ENCODE measurements at places on chromosomes 4 and X.

- H3K4me1 ChIP-seq: peaks cover 45% of the 10 kb centered on the region
- peak overlapping the region; percentile 33 for H3K27ac ChIP-seq
- no peak overlapping the region for H3K4me3 ChIP-seq
- no peak for DNase-seq
Measured at GRCh38 chr4:3387943-3388361, 53.8 kb upstream of the HGFAC start.

DNA sequence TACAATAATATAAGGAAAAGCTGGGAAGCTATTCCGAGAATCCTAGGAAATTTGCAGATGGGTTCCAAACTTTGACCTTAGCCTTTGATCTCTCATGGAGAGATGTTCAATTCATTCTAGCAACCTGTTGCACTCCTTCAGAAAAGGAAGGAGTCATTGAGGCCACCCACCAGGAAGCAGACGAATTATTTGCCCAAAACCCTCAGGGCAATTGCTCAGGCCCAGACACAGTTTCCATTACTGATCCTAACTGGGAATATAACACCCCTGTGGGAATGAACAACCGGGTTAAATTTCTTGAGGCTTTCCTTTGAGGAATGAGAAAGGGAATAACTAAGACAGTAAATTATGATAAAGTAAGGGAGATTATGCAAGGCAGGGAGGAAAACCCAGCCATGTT is 13.5 kb upstream of the ZNF280C start:
- H3K27me3 ChIP-seq: no peaks in the 10 kb centered on the region
- peaks cover 4% of the 10 kb centered on the region for H3K4me1 ChIP-seq
- H3K36me3 ChIP-seq: no peaks in the 10 kb centered on the region
- no peak overlapping the region for H3K27ac ChIP-seq
- H3K4me3 ChIP-seq: no peak overlapping the region

- no peak for DNase-seq
- no peaks in the 10 kb centered on the region for H3K36me3 ChIP-seq
- peaks cover 49% of the 10 kb centered on the region for H3K4me1 ChIP-seq
- peak overlapping the region; percentile 54 for H3K27ac ChIP-seq
- H3K27me3 ChIP-seq: peaks cover 17% of the 10 kb centered on the region
Measured at GRCh38 chr4:7503559-7504249, 69.0 kb upstream of the PSAPL1 start.

DNA sequence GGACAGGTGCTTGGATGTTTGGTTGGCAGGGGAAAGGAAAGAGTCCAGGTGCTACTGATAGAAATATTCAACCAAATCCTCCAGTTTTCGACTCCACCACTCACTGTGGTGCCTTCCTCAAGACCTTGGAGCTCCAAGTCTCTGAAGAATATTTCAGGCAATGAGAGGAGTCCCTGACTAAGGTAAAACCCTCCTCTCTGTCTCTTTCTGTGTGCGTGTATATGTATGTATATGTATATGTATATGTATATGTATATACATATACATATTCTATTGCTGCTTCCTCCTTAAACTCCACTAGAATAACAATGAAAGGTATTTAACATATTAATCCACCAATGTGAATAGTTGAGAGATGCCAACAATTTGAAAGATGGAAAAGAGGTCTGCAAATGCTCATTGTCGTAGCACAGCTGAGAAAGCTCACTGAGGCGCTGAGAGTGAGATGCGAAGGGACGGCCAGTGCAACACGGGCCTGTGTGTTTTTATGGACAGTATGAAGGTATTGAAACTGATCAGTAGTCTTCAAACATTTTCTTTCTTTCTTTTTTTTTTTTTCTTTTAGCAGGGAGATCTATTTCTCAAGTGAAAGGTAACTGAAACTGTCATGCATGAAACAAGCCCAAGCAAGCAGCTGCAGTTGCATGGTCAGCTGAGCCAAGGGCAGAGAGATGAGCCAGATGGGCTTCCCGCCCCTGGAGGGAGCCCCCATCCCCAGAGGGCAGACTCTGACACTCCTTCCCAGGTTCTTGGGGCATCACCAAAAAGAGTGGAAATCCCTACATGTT is 41.1 kb upstream of the HS3ST1 start:
- DNase-seq: peak; percentile 44
- H3K36me3 ChIP-seq: no peaks in the 10 kb centered on the region
- H3K4me3 ChIP-seq: peak overlapping the region; percentile 58

GRCh38 chr4:89800012-89800516 is 36.9 kb downstream of the SNCA start:
- no peak overlapping the region for H3K27ac ChIP-seq
- H3K4me3 ChIP-seq: no peak overlapping the region
- H3K36me3 ChIP-seq: no peaks in the 10 kb centered on the region
- no peaks in the 10 kb centered on the region for H3K27me3 ChIP-seq
- H3K4me1 ChIP-seq: no peaks in the 10 kb centered on the region

DNA sequence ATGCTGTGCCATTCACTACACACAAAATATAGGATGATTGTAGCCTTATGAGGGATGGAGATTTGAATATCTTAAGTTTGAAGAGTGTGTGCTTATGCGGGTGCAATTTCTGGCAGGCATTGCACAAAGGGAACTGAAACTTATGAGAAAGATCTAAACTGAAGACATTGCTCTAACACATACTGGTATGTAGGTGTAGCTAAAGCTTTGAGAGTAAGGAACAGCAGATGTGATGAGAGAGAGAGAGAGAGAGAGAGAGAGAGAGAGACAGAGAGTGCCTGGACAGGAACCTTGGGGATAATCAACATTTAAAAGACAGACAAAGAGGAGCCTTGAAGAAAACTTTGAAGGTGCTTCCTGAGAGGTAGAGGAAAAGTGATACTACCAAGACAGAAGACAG is 379.7 kb downstream of the SPRY1 start:
- no peaks in the 10 kb centered on the region for H3K4me1 ChIP-seq
- no peak overlapping the region for H3K4me3 ChIP-seq
- DNase-seq: no peak
- no peaks in the 10 kb centered on the region for H3K27me3 ChIP-seq

GRCh38 chrX:18931972-18932371 is 51.9 kb downstream of the PHKA2 start:
- H3K27me3 ChIP-seq: no peaks in the 10 kb centered on the region
- DNase-seq: no peak
- H3K36me3 ChIP-seq: no peaks in the 10 kb centered on the region

- H3K27ac ChIP-seq: no peak overlapping the region
- H3K27me3 ChIP-seq: peaks cover 13% of the 10 kb centered on the region
- no peak overlapping the region for H3K4me3 ChIP-seq
- H3K4me1 ChIP-seq: peaks cover 89% of the 10 kb centered on the region
Measured at GRCh38 chr4:42641161-42641560, 15.7 kb downstream of the ATP8A1 start.

DNA sequence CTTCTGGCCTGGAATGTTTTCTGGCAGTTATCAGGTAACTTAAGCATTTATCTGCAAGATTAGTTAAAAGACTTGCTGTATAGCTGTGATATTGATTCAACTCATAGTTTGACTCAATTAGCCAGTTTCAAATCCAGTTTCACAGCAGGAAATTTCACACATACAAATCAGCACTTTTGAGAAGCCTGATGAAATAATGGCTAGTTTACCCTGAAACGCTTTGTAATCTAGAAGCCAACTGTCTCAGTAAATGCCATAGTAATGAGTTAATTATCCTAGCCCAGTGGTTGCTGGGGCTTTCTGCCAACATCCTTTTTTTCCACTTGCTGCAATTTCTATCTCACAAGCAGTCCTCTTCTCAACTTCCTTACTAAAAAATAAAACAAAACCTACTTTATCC is 53.1 kb downstream of the ARHGEF38 start:
- H3K4me1 ChIP-seq: no peaks in the 10 kb centered on the region
- no peak overlapping the region for H3K4me3 ChIP-seq
- no peak for DNase-seq
- no peak overlapping the region for H3K27ac ChIP-seq

- DNase-seq: peak; percentile 76
- peak within 1 kb of the TSS; percentile 97 for H3K4me3 ChIP-seq
- no peaks in the 10 kb centered on the region for H3K27me3 ChIP-seq
- H3K4me1 ChIP-seq: no peaks in the 10 kb centered on the region
- no peaks in the 10 kb centered on the region for H3K36me3 ChIP-seq
Measured at GRCh38 chrX:93673056-93673868, at the start of gene NAP1L3. TSS of gene NAP1L3 (minus strand) at chrX:93673578. CDS start at chrX:93673304, 274 bp downstream.

GRCh38 chr4:158715802-158716201 is 7.4 kb downstream of the PPID start:
- H3K27ac ChIP-seq: no peak overlapping the region
- no peaks in the 10 kb centered on the region for H3K27me3 ChIP-seq
- no peak overlapping the region for H3K4me3 ChIP-seq
- DNase-seq: no peak

DNA sequence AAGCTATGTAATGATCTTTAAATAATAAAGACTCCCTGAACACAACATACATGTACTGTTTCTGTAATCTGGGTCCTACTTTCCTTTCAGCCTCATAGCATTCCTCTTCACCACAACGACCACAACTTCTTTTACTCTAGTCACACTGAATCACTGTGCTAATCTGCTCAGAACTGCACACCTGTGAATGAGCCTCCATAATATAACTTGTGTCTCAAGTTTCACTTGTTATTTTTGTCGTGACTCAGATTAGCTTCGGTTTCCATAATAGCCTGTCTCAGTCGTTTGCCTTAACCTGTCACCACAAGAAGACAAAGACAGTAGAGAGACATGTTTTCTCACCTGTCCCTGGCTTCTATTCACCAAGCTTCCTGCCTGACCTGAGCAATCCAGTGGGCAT is 61.8 kb downstream of the MAGED1 start:
- H3K4me3 ChIP-seq: no peak overlapping the region
- DNase-seq: no peak
- no peaks in the 10 kb centered on the region for H3K4me1 ChIP-seq
- H3K27ac ChIP-seq: no peak overlapping the region

DNA sequence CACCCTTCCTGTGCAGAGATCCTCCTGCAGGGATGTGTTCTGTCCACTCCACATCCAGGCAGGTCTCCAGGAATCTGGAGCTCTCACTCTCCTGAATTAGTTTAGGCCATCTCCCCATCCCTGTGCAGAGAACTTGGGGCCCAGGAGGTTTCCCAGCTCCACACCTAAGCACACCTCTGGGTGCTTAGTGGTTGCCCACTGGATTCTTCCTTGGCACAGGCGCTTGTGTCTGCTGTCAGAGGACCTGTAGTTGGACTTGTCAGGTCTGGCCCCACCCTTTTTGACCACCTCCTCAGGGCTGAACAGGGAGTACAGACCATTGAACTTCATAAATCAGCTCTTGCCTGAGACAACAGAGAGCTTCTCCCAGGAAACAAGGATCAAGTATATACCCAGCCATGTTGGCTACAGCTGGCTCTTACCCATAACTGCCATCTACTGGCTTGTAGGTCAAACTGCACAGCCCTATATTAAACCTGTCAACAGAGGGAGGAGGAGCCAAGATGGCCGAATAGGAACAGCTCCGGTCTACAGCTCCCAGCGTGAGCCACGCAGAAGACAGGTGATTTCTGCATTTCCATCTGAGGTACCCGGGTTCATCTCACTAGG is 275.5 kb downstream of the PPARGC1A start:
- no peaks in the 10 kb centered on the region for H3K27me3 ChIP-seq
- H3K36me3 ChIP-seq: no peaks in the 10 kb centered on the region
- no peak for DNase-seq
- H3K4me3 ChIP-seq: no peak overlapping the region
- H3K4me1 ChIP-seq: no peaks in the 10 kb centered on the region
- no peak overlapping the region for H3K27ac ChIP-seq

DNA sequence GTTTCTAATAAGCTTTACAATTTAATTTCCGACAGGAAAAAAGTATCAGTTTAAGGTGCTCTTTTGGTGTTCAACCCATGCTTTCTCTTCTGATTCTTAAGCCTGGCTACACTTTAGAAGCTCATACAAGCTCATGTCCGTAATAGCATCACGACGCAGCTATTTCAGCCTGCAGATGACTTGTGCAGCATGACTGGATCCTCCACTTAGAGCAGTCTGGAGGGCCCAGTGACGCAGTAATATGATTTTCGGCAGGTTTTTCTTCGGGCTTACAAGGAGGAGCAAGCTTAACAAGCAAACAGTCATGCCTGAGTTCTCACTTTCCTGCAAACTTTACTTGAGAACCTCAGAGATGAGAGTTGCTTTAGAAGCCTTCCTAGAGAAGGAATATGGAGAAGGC is 85.3 kb upstream of the MAML3 start:
- H3K27me3 ChIP-seq: peaks cover 8% of the 10 kb centered on the region
- H3K27ac ChIP-seq: peak overlapping the region; percentile 74

GRCh38 chrX:30278365-30278764 is 30.8 kb downstream of the NR0B1 start:
- DNase-seq: no peak
- no peaks in the 10 kb centered on the region for H3K27me3 ChIP-seq

DNA sequence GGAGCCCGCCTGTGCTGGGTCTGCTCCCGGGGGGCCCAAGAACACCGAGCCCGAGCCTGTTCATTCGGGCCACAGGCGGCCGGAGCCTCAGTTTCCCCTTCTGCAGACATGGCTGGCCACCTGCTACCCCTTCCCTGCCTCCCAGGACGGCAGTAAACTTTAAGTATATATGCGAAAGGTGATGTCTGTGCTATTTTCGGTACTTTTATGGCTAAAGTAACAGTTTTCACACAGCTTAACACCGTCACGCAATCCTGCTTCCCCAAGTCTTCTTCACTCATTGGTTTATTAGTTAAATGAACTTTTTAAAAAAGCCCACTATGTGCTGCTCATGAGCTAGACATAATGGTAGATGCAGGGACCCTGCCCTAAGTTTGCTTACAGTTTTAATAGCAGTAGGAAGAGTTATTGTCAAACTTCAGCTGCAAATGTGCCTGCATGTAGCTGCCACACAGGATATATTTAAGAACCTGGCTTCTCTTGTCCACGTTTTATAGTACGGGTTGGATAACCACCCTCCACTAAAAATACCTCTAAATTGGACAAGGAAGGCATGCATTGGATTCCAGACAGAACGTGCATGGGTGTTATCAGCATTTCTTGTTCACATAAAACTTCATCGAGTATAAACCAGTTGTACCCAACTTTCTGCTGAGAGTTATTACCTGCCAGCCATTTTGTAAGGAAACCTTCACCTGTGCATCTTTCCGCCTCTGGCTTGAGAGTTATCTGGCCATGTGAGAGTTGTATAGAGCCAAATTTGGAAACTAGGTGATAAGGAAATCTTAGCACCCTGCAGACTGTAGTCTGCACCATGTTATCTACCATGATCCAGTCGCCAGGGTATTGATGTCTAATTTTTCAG is 741 bp downstream of the ANAPC4 start:
- H3K36me3 ChIP-seq: no peaks in the 10 kb centered on the region
- peak overlapping the region; percentile 83 for H3K27ac ChIP-seq
- no peak for DNase-seq
- H3K4me3 ChIP-seq: no peak overlapping the region

DNA sequence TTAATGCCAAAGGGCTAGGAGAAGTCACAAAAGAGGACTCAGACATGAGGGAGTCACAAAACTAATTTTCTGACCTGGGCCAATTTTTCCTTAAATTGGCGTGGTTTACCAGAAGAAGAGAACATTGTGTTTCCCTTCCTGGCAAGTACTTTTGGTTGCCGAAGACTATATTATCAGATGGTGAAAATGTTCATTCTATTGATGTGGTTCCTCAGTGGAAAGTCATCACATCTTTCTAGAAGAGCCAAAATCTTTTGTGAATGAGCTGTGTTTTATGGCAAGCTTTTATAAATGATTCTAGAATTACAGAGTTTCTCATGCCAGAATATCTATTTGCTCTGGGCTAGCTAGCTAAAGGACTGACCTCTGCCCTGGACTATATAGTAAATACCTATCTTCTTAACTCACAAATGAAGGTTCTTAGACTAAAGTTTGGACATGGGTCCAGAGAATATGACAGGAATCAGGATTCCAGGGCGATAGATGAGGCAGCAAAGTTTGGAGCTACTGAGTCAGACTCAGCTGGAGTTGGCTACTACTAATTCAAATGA is 288.9 kb downstream of the IL1RAPL2 start:
- no peak overlapping the region for H3K27ac ChIP-seq
- no peaks in the 10 kb centered on the region for H3K36me3 ChIP-seq
- DNase-seq: no peak
- no peaks in the 10 kb centered on the region for H3K4me1 ChIP-seq
- no peak overlapping the region for H3K4me3 ChIP-seq

Measured in glutamatergic neuron (in vitro differentiated cells).